ENCODE measurements at places on chromosomes 3 and 15. TPM values are rescaled to one million over a fixed set of nuclear protein-coding genes. Genes with fewer than 3 reads are reported as not detected.
A peak's percentile ranks its signal among the peaks of the same experiment; 100 is the strongest.

DNA sequence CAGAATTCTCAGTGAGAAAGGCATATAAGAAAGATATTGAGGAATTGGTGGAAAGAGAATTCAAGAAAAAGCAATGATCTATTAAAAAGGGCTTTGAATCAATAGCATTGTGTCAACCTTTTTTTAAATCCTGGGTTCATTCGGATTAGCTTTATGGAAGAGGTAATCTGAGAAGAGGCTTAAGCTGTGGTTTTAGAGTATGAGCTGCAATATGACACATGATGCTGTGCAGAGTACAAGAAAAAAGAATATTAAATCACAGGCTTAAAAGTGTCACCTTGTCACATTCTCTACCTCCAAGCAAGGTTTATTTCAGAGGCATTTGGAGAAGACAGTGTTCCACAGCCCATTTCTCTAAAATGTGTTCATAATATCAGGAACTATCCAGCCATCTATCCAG lies 128.9 kb downstream of the RTP4 start:
- DNase-seq, result no peak

The REC114 gene
- not detected for total RNA-seq

- no peak for DNase-seq
These were observed 122.6 kb upstream of the EPHA3 start for GRCh38 chr3:88984832-88985231.

DNA sequence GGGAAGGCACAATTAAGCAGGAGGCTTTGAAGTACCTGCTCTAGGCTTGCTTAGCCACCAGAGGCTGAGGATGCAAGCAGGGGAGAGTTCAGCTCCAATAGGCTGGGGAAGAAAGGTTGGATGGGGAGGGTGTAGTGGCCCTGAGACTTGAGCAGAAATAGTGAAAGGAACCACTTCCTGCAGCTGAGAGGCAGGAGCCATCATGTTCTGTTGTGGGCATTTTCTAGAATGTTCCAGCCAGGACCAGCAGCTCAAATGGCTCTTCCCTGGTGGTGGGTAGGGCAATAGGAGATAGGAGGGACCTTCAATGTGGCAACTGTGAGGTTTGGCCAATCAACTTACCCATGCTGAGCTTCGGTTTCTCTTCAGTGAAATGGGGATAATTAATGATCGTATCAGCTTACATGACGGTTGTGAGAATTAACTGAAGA lies 79.1 kb upstream of the CGNL1 start:
- DNase-seq, result no peak

DNA sequence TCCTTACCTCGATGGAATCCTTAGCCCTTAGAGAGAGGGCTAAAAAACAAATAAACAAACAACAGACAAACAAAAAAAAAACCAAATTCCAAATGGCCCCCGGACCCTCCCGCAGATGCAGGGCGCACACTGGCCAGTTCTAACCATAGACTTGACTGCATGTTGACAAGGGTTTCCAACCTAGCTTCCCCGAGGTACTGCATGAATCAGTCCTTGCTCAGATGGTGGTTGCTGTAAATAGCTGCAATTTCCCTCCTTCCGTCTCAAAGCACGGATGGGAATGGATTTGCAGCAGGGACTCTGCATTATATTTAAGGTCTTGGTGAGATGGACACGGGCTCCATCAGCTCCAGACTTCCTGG lies 162.8 kb downstream of the CD47 start:
- peak; percentile 38 for DNase-seq

DNA sequence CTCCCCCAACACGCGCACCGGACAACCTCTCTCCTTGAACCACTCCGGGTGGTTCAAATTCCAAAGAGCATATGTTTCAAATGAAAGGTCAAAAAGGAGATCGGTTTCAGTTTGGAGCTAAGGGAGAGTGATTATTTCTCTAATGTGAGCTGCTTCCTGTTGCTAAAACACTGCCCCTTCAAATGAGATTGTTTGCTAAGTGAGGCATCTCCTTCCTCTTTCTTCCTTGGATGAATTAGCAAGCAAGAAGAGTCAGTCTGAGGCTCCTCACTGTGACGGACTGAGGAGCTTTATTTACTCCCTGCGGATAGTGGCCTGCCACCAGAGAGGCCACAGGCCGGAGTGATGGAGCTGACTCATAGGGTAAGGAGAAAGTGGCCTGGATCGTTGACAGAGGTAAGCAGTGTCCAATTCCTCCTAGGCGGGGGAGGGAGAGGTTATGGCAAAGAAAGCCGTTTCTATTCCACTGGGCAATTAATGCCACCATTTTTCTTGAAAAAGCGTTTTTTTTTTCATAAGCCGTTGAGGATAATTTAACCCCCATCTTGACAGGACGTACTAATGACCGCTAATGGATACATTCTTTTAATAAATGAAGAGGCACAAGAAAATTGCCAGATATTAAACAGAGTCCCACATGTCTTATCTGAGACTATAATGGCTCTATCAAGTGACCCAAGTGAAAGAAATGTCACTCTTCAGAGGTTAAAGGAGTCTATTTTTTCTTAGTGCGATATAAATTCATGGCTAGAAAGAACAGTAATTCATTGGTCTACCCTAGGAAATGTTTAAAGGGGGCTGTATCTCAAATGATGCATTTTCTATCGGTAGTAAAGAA lies 167.0 kb upstream of the ANKRD28 start:
- peak; percentile 45 for DNase-seq

DNA sequence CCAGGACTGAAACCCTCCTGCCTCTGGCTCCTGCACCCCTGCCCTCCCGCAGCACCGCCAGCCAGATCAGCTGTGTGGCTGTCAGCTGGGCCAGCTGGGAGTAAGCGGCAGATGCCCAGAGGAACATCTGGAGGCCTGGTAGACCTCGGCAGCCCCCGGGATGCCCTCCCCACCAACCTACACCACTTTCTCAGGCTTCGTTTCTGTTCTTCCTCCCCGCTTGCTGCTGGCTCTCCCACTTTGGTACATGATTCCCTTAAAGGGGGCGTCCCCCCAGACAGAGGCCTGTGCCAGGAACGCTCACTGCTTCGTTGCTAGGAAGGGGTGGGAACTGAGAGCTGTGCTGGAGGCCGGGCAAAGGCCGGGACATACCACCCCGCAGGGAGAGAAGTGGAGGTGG lies 91.4 kb upstream of the RPL32 start:
- DNase-seq, result peak; percentile 56

DNA sequence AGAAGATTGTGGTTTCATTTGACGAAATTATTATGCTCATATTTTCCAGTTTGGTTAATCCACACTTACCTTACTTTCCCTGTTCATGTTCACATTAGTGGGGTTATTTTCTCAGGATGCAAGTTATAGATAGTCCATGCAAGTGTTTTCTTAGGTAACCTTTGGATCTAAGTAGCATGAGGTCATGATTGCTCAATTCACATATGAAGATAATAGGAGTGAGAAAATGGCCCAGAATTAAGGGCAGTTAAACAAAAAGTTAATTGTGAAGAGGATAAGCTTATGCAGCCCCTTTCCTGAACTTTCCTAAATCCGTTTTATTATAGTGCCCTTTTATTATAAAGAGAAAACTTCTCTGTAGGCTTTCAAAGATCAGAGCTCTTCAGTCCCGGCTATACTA lies 83.4 kb downstream of the CD200R1L start:
- DNase-seq, result no peak

GRCh38 chr15:88383354-88383753 lies 83.8 kb downstream of the MRPL46 start:
- DNase-seq, result no peak

DNA sequence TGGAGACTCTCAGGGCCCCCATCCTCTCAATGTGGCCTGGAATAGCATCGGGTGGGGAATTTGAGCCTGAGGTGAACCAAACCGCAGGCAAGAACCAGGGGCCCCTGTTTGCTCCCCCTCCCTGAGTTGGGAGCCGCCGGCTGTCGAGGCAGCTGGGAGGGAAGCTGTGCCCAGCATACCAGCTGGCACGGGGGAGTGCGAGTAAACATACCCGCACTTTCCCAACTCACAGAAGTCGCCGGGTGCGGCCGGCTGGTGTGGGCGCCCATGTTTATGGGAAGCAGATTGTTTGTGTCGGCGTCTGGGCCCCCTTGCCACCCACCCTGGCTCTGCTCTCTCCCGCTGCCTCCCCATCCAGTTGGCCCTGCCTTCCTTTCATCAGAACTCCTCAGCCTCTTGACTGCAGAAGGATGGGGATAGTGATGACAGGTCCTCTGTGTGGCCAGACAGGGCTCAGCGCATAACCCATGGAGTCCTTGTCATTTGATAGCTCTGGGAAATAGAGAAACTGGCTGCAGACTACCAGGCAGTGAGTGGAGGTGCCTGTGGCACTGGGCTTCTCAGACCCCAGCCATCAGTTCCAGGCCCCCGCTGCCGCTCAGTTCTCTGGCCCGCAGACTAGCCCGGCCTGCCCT lies 60.4 kb downstream of the CACNA2D2 start:
- DNase-seq, result peak; percentile 96

The FGF12 gene
- total RNA-seq, result 7.2 TPM

GRCh38 chr3:28989646-28990089 lies 291.2 kb upstream of the RBMS3 start:
- no peak for DNase-seq

The DNAH12 gene
- total RNA-seq, result 0.21 TPM

GRCh38 chr15:52082197-52083036 lies 30.2 kb downstream of the BCL2L10 start:
- DNase-seq, result no peak

- DNase-seq, result no peak
These were observed 24.8 kb upstream of the BOC start for GRCh38 chr3:113186566-113186965.

- peak; percentile 21 for DNase-seq
These were observed 16.6 kb downstream of the EPB42 start for GRCh38 chr15:43204016-43204901.

The GRM7 gene
- total RNA-seq, result 1.6 TPM

GRCh38 chr3:62051506-62051905 lies 321.8 kb downstream of the FEZF2 start:
- peak; percentile 19 for DNase-seq

The RAB6B gene
- total RNA-seq, result 5.8 TPM

- DNase-seq, result peak; percentile 61
These were observed 38.9 kb downstream of the RYK start for GRCh38 chr3:134211797-134212196.

The OXTR gene
- total RNA-seq, result 0.62 TPM

DNA sequence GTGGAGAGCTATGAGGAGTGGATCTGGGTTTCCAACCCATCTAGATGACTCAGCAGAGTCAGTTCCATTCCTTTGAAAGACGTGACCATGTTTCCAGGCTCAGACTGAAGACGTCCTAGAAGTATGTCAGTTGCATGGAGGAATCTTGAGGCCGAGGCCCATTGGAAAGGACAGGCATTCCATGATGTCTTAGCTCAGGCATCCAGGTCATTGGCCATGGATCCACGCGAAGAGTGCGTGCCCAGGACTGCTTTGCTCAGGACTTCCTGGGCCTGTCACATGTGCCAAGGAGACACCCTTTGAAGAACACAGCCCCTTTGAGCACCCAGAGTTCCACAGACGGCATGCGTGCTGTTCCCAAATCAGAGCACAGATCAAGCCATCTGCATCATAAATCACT lies 92.3 kb upstream of the ADAMTS17 start:
- DNase-seq, result no peak

DNA sequence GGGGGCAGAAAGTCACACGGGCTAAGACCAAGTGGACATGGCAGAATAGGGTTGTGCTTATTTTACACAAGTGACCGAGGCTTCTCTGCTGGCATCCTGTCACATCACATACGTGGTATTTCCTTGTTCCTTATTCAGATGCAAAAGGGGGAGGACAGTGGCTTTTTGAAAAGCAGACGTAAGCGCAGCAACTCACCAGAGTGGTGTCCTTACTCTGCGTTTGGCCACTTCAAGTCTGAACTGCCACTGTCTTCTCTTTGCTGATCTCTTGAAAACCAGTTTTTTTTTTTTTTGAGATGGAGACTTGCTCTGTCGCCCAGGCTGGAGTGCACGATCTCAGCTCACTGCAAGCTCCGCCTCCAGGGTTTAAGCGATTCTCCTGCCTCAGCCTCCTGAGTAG lies 113.2 kb downstream of the SOX2 start:
- DNase-seq, result no peak

The SIDT1 gene
- total RNA-seq, result 3.1 TPM

The SFMBT1 gene
- 32.9 TPM for total RNA-seq

DNA sequence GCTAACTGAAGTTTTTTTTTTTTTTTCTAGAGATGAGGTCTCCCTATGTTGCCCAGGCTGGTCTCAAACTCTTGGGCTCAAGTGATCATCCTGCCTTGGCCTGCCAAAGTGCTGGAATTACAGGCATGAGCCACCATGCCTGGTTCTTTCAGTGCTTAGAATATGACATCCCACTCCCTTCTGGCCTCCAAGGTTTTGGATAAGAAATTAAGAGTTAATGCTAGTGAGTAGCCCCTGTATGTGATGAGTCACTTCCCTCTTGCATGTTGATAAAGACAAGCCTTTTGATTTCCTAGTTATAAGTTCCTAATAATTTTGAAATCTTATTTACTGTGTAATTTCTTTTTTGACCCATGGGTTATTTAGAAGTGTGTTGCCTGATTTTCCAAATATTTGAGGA lies 35.7 kb upstream of the DNAJC19 start:
- no peak for DNase-seq

The LNP1 gene
- total RNA-seq, result 6.3 TPM

The SYNM gene
- total RNA-seq, result 225 TPM

GRCh38 chr15:78351539-78351938 lies 11.4 kb downstream of the CRABP1 start:
- DNase-seq, result no peak

- DNase-seq, result no peak
These were observed 641.1 kb downstream of the MECOM start for GRCh38 chr3:169022457-169022856.

DNA sequence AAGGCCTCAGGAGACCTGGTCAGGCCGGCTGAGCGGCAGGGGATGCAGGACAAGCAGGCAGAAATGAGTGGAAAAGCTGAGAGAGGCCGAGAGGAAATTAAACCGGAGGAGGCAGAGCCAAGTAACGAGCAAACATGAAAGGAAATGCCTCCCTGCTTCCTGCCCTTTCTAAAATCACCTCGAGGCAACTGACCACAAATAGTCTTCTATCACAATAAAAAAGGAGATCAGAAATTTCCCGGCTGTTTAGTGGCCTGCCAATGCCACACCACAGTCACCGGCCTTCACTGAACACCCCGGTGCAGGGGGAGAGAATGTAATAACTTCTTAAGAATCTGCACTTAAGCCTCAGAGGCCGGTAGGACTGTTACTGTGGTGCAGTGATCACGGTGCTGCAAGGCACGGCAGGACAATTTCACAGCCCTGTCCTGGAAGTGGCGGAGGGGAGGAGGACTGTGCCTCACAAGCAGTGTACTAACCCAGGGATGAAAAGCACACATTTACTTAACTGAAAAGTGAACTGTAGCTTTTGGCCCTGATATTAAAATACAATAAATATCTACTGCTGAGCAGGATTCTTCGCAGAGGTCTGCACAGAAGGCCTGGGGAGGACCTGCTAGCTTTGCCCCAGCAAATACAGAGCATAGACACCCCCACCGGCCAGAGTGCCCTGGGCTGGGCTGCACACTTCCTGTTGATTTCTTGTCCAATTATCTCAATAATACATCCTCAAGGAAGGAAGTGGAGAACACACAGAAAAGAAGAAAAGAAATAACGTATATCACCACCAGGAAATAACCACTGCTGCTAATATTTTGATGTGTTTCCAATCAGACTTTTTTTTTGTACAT lies 183.5 kb upstream of the NSMCE3 start:
- DNase-seq, result no peak
